ENCODE measurements at places on chromosomes 12 and 14.

DNA sequence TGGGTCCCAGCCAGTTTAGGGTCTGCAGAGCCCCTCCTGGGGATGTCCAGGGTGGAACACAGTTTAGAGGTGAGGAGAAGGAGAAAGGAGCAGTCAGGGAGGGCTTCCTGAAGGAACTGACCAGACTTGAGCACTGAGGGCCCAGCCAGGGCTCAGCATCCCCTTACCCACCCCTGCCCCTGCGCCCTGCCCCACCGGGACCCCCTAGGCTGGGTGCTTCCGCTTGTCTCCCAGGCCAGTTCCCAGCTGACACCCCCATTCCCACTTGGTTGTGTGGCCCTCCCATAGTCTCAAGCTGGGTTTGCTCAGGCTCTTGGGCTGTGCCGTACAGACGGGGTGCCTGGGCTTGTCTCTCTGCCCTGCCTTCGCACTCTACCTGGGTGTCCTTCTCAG is 26.3 kb upstream of the KIF26A start:
- no peak for DNase-seq

GRCh38 chr12:30836656-30837445 is 82.1 kb upstream of the CAPRIN2 start:
- DNase-seq: no peak

- DNase-seq: no peak
Measured at GRCh38 chr12:108004319-108004718, 124.8 kb upstream of the WSCD2 start.

- no peak for DNase-seq
Measured at GRCh38 chr12:54161481-54162437, 27.0 kb downstream of the SMUG1 start.

- DNase-seq: no peak
Measured at GRCh38 chr12:49489720-49490119, 49.1 kb upstream of the KCNH3 start.

- no peak for DNase-seq
Measured at GRCh38 chr14:90829677-90830076, 13.4 kb upstream of the TTC7B start.

DNA sequence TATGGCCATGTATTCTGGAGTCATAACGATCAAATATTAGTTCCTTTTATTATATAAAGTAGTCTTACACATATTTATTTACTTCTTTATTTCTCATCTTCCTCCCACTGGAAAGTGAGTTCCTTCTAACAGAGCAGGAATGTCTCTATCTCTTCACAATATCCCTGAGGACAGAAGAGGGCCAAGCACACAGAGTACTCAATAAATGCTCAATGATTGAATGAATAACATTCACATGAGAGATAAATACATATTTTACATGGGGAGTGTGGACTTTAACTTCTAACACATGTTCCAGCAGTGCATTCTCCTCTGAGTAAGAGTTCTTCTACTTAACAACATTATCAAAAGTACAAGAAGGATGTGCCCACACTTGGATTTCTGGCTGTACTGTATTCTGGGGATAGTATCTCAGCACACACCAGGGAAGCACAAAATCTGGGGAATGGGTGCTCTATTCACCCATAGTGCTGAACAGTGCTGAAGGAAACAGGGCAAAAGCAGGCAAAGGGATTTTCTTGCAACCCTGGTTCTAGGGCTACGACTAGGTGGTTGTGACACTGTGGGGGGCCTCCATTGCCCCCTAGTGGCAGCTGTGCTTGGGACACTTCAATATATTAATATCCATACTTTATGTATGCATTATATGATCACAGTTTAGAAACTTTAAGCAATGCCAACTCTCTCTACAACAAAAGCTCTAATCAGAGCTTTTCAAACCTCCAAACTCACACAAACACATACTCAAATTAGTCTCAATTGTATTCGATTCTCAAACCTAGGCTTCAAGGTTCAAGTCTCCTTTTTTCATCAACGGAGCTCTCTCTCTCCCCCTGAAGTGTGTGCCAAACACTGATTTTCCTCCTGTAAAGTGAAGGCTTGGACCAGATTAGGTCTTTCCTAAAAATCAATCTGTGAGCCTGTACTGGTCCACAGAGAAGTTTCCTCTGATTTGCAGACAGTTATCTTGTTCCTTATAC is 115.5 kb downstream of the SLC2A13 start:
- peak; percentile 65 for DNase-seq

- no peak for DNase-seq
Measured at GRCh38 chr12:12210983-12211382, 55.9 kb downstream of the LRP6 start.

- no peak for DNase-seq
Measured at GRCh38 chr12:46585854-46586621, 213.5 kb upstream of the SLC38A2 start.

DNA sequence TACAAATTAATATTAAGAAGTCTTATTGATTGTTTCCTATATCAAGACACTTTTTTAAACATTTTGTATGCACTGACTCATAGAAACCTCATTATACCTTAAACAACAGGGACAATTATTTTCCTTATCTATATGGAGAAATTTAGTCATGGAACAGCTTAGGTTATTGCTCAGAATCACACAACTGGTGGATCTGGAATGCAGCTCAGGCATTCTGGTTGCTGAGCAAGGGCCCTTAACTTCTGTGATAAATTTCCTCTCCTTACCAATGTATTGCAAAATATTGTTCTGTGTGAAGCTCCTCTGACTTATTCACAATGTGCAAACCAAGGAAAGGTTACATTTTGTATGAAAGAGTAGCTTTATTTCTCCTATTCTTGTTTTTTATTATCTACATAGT is 817.8 kb downstream of the LRFN5 start:
- no peak for DNase-seq

DNA sequence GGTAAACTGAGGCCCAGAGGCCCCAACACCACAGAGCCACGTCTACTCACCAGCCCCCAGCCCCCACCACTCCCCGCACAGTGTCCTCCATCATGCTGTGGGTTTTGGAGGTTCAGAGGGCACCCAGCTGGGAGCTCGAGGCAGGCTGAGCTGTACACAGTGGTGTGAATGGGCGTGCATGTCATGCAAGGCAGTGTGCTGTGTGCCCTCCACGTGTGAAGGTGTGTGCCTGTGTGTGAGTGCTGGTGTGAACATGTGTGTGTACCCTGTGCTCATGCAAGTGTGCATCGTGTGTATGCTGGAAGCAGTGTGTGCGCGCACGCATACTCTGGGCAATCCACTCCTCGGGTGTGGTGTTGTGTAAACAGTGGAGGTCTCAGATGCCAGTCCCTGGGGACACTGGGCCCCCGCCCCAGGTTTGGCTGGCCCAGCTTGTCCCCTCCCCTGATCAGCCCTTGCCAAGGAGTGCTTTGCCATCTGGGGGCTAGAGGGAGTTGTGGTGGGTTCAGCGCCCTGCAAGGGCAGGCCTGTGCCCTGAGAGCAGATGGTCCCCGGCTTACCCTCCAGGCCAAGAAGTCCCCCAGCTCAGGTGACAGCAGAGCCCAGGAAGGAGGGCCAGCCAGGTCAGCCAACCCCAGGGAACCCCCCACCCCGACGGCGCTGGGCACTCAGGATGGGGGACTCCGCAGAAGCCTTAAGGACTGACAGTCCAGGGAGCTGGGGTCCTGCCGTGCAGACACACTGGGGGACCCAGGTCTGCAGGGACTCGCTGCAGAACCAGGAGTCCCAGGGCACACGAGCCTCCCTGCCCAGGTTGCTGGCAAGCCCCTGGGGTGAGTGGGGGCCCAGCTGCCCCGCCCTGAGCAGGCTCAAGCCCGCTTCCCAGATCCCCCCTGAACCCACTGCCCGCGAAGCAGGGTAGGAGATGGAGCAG is 23.8 kb upstream of the GPR132 start:
- no peak for DNase-seq

- DNase-seq: no peak
Measured at GRCh38 chr12:132428936-132429601, 60.9 kb upstream of the FBRSL1 start.

All from omental fat pad (tissue), 4 donors.